ENCODE measurements at places on chromosomes 12 and 14. TPM values are rescaled to one million over a fixed set of nuclear protein-coding genes. Genes with fewer than 3 reads are reported as not detected.

Gene TAS2R30
- total RNA-seq = 10.5 TPM

Gene BICDL1
- total RNA-seq = 0.16 TPM

Gene VRTN
- total RNA-seq = not detected

Gene DNAAF2
- total RNA-seq = 12.7 TPM

Gene SPIC
- total RNA-seq = not detected

Gene CCDC184
- total RNA-seq = 2.1 TPM

Gene KLRC4
- total RNA-seq = not detected

Gene FGF6
- not detected for total RNA-seq

Gene PDZRN4
- 71.5 TPM for total RNA-seq

Gene INHBC
- total RNA-seq = not detected

Gene TPH2
- total RNA-seq = 0.55 TPM

Gene FOXG1
- total RNA-seq = not detected

Gene ENDOU
- not detected for total RNA-seq

Gene ASB2
- 178 TPM for total RNA-seq

Gene KRT6B
- not detected for total RNA-seq

GRCh38 chr12:132638541-132639408 is 20.2 kb downstream of the P2RX2 start:
- no peak for DNase-seq

DNA sequence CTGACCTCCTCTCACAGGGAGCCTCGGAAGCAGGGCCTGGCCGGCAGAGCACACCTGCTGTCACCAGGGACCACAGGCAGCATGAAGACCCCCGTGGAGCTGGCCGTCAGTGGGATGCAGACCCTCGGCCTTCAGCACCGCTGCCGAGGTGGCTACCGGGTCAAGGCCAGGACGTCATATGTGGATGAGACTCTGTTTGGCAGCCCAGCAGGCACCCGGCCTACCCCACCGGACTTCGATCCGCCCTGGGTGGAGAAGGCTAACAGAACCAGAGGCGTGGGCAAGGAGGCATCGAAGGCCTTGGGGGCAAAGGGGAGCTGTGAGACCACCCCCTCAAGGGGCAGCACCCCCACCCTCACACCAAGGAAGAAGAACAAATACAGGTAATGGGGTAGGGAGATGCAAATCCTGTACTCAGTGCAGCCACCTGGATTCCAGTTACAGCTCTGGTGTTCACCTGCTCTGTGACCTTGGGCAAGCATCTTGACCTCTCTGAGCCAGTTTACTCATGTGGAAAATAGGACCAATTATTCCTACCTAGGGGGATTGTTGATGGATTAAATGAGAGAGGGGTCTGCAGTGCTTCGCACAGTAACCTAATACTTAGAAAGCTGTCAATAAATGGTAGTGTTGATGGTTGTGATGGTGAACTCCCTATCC is 1.3 kb downstream of the RITA1 start:
- DNase-seq = no peak

DNA sequence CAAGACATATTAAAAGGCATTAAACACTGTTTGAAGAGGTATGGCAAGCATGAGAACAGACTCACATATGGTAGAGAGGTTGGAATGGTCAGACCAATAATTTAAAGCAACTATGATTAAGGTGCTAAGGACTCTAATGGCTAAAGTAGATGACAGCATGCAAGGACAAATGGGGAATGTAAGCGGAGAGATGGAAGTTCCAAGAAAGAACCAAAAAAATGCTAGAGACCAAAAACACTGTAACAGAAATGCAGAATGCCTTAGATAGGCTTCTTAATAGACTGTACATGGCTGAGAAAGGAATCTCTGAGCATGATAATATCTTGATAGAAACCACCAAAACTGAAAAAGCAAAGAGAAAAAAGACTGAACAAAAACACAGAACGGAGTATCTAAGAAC is 77.4 kb downstream of the RIN3 start:
- no peak for DNase-seq

DNA sequence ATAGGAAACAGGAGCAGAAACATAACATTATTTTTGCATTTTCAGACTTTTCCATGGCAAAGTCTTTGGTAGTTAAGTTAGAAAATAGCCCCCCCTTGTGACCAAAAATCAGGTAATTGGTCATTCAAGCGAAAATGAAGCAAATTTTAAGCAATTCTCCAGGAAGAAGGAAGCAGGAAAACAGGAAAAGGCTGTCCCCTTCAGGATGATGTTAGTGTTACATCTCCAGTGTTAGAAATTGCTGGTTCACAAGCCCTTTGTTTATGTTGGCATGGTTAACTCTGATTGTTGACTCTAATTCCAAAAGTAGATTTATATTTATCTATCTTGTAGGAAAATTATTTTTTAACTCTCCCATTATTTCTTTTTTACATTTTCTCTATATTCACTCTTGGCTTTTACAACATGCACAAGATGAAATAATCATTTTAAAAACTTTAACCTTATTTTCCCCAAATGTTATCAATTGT is 18.8 kb upstream of the GAS2L3 start:
- DNase-seq = no peak

- no peak for DNase-seq
These were observed 287.5 kb downstream of the GALC start for GRCh38 chr14:87705439-87705896.

- DNase-seq = no peak
These were observed 32.3 kb upstream of the RAD51AP1 start for GRCh38 chr12:4506430-4506829.

- DNase-seq = no peak
These were observed 673.9 kb downstream of the SLC16A7 start for GRCh38 chr12:60269611-60270269.

- no peak for DNase-seq
These were observed 498.5 kb downstream of the TMEM117 start for GRCh38 chr12:44334347-44334746.

- DNase-seq = no peak
These were observed 26.5 kb downstream of the BMP4 start for GRCh38 chr14:53929871-53930715.

DNA sequence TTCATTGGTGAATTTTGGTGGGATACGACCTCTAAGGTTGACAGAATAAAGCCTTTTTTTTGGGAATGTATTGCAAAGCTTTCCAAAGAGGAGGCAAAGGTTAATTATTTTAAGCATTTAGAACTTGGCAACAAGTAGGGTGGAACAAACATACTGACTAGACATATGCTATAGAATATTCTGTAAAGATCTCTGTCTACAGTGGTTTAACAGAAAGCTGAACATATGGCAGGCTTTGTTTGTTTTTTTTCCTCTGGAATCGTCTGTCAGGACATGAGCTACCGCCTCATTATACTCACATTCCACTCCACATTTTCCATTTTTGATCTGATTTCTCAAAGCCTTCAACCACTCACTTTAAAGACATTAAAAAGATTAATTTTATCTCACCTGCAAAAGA is 153.4 kb upstream of the PELI2 start:
- no peak for DNase-seq

- peak; percentile 40 for DNase-seq
These were observed 199.3 kb downstream of the ADGRD1 start for GRCh38 chr12:131153016-131153415.

DNA sequence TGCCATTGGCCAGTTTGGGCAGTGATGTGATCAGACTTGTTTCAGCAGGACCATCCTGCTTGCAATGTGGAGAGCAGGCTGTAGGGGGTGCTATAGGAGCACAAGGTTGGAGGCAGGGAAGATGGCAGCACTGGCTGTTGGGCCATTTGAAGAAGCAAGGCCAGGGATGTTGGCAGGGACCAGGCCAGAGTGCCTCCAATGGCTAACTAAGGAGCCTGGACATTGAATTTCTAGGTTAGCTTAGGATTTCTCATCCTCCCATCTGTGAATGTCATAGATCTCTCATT is 23.5 kb downstream of the FGF23 start:
- DNase-seq = no peak

GRCh38 chr14:25050269-25051150 is 563 bp upstream of the STXBP6 start:
- DNase-seq = no peak

DNA sequence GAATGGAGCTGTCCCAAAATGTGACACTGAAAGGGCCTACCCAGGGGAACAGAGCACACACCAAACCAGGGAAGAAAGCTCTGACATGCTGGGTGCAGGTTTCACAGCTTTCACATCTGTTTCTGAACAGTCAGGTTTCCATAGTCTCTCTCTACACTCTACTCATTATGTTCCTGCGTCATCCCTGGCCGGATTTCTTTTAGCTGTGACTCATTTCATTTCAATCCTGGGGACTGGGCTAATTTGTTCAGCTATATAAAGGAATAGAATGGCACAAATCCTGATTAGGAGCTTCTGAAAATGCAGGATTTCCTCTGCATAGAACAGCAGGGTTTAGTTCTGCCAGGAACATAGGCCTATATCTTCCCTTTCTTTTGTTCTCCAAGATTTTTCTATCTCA is 649.8 kb downstream of the RPS29 start:
- peak; percentile 64 for DNase-seq

- no peak for DNase-seq
These were observed 202.7 kb upstream of the GARIN6 start for GRCh38 chr12:99444859-99445316.

DNA sequence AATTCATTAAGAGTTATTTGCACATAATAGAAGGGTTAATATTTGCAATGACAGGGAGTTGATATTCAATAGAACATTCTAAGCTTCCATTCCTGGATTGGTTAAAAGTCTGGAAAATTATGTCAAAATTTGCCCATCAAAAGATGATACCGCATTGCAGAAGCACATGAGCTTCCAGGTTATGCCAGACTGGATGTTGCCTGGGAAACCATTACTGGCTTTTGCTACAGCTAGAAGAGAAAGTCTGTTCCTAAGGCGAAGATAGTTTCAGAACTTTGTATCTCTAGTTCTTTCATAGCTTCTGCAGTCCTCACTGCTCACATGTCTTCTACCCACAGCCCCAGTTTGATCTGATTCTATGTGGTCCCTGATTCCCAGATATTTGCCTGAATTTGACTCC is 122.4 kb upstream of the AMIGO2 start:
- DNase-seq = no peak

DNA sequence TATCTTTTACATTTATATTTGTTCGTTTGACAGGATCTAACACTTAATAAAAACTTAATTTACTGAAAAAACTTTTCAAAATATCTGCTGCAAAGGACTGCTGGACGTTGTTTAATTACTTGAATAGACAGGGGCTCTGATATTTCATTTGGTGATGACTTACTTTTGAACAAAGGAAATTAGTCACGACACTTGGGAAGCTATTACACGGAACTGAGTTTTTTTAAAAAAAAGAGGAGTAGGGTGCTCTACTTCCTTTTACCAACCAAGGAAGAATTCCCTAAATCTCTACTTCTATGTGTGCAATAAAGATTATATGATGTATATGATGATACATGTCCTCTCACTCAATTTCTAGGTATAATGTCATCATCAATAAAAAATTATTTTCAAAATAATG is 4.7 kb downstream of the FGD6 start:
- no peak for DNase-seq

- no peak for DNase-seq
These were observed 27.6 kb downstream of the BICD1 start for GRCh38 chr12:32134101-32134888.

GRCh38 chr12:30525171-30525570 is 170.5 kb downstream of the IPO8 start:
- no peak for DNase-seq

DNA sequence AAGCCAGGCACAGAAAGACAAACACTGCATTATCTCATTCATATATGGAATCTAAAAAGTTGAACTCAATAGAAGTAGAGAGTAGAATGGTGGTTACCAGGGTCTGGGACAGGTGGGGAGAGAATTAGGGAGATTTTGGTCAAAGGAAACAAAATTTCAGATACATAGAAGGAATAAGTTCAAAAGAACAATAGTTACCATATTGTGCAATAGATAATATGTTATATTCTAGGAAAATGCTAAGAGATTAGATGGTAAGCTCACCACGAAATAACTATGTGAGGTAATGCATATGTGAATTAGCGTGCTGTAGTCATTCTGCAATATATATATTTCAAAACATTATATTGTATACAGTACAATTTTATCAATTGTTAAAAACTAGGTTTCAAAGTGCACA is 442.5 kb downstream of the KCNH5 start:
- no peak for DNase-seq

- DNase-seq = peak; percentile 72
These were observed 13.4 kb downstream of the TNFAIP2 start for GRCh38 chr14:103136388-103137271.

DNA sequence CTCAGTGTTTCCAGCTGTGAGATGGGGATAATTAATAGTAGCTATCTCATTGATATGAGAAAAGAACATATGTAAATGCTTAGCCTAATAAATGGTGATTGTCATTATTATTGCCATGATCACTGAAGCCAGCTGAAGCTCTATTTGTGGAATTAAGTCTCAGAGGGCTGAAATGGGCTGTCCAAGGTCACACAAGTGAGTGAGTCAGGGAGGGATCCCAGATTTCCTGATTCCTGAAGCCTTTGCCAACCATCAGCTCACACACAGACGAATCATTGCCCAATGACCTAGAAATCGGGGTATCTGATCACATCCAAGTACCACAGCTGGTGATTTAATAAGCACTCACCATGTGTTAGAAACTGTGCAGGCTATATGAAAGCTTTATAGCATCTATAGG is 21.6 kb upstream of the TMEM229B start:
- no peak for DNase-seq

DNA sequence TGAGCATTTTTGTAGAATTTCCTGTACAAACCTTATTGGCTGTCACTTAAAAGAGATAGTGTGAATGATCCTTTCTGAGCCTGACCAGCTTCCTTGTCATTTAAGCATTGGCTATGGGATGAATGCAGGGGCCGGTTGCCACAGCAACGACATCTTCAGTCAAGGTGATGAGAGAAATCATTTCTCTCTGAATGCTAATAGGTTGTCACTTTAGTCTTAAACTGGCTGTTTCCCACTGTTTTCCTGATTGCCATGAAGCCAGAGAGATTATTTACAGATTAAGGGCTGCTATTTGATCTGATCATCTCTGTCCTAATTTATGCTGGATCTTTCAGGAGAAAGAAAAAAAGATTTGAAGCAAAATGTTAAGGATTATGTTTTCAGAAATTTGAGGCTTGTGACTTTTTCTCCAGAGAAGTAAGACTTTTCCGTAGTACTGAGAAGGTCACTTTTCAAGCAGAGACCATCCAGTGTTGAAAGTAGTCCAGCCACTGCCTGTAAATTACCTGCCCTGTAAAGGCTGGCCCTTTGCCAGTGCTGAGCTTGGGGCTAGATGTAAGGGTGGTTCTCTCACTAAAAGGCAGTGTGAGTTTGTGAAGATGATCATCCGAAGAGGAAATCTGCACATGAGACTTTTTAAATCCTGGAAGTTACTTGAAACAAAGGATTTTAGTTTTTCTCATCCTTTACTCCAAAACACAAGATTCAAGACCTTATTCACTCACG is 235.6 kb downstream of the DACT1 start:
- no peak for DNase-seq

GRCh38 chr12:18421867-18422266 is 160.5 kb downstream of the PIK3C2G start:
- no peak for DNase-seq
